ENCODE measurements at places on chromosomes 12 and 14.

DNA sequence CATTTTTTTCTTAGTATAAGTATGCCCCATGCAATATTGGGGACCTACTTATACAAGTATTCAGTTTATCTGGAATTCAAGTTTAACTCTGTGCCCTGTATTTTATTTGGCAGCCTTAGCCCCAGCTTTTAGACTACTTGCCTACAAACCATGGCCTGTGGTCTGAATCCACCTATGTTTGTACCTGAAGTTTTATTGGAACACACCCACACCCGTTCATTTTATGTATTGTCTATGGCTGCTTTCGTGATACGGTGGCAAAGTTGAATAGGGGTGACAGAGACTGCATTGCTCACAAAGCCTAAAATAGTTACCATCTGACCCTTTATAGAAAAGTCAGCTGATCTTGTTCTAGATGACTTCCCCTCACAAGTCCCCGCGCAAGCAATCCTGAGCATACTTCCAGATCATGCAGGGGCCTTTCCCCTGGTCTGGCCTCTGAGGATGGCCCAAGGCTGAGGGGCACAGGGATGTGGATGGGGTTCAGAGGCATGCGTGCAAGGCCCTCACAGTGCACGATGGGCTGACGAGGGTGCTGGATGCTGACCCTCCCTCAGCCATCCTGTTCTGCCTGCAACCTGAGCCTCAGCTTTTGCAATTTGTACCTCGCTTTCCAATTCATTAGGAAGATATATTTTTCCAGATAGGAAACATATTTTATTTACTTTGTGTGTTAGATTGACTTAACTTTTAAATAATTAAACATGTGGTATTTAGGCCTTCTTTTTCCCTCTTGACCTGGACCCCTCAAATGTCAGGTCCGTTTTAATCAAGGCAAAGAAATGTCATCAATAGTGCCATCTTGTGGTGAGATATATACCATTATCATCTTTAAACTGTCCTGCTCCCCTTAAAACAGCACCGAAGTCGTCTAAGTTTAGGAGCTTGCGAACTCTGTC is 527.3 kb upstream of the CCDC196 start:
- DNase-seq = no peak

- DNase-seq = no peak
Measured at GRCh38 chr14:55317542-55318306, 46.5 kb downstream of the FBXO34 start.

DNA sequence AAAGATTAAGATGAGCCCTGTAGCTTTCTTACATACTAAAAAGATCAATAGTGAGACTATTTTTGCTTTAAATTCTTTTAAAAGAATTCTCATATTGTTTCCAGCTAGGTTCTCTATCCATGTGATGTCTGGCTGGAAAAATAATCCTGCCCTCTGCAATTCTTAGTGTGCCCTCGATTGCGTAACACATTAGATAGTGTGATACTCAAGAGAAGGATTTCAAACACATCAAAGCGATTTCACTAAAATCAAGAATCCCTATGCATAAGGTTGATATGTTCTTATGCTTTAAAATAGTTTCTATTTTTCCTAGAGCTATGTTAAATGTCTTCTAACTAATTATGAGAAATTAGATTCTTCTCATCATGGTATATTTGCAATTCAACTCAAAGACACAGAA is 127.3 kb upstream of the PLEKHA5 start:
- no peak for DNase-seq

- DNase-seq = peak; percentile 50
Measured at GRCh38 chr14:60331201-60332045, 82.4 kb downstream of the PPM1A start.

DNA sequence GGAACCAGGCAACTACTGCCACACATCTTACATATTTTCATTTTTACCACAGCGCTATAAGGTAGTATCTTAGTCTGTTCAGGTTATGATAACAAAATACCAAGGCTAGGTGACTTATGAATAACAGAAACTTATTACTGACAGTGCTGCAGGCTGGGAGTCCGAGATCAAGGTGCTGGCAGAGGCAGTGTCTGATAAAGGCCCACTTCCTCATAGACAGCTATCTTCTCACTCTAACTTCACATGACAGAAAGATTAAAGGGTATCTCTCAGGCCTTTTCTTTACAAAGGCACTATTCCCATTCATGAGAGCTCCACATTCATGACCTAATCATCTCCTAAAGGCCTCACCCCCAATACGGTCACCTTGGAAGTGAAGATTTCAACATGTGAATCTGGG is 59.8 kb upstream of the MDM1 start:
- DNase-seq = no peak

GRCh38 chr12:132949936-132950837 is 5.9 kb downstream of the ZNF605 start:
- no peak for DNase-seq

- DNase-seq = no peak
Measured at GRCh38 chr12:53513712-53514410, 6.6 kb upstream of the NPFF start.

- DNase-seq = no peak
Measured at GRCh38 chr12:92912052-92912451, 17.0 kb downstream of the EEA1 start.

- DNase-seq = no peak
Measured at GRCh38 chr12:80946591-80946990, 8.9 kb upstream of the LIN7A start.

GRCh38 chr14:36805131-36805559 is 143.5 kb downstream of the PAX9 start:
- DNase-seq = no peak

DNA sequence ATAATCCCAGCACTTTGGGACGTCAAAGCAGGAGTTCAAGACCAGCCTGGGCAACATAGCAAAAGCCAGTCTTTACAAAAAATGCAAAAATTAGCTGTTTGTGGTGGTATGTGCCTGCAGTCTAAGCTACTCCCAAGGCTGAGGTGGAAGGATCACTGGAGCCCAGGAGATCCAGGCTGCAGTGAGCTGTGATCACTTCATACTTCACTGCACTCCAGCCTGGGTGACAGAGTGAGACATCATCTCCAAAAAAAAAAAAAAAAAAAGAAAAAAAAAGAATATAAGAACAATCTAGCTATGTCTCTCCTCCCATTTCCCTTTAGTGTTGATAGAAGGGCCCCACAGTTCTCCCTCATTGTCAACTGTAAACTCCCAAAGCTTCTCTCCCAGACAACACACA is 3.5 kb upstream of the BCAT1 start:
- DNase-seq = no peak

GRCh38 chr14:20631880-20632389 is 9.6 kb downstream of the OR6S1 start:
- no peak for DNase-seq

GRCh38 chr12:76303989-76304460 is 44.2 kb downstream of the BBS10 start:
- DNase-seq = no peak

GRCh38 chr14:50001151-50001998 is 108.5 kb downstream of the ARF6 start:
- DNase-seq = no peak

GRCh38 chr14:85332401-85332800 is 197.5 kb upstream of the FLRT2 start:
- no peak for DNase-seq

DNA sequence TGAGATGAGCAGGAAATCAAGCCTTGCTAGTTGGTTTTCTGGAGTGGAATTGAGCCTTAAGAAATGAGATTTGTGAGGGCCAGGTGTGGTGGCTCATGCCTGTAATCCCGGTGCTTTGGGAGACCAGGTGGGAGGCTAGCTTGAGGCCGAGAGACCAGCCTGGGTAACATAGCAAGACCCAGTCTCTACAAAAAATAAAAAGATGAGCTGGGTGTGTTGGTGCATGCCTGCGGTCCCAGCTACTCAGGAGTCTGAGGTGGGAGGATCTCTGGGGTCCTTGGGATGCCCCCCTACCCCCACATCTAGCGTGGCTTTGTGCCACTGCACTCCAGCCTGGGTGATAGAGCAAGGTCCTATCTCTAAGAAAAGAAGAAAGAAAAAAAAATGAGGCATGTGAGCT is 104.2 kb upstream of the RTL1 start:
- DNase-seq = no peak

- DNase-seq = no peak
Measured at GRCh38 chr14:37843954-37844607, 248.7 kb downstream of the TTC6 start.

DNA sequence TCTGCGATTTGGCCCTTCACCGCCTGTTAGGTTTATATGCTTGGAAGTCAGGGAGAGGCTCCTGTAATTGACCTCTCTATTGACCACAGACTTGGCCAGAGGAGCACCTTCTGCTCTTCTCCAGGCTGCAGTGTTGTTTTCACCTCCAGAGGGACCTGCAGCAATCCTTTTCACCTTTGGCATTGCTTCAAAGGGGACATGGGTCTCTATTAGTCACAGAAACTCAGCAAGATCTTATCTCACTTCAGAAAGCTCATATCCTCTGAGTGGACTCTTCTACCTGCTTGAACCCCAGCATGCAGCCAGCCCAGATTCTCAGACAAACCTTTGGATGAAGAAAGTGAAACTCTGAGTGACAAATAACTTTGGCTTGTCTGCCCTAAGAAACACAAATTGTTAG is 339.3 kb downstream of the NRXN3 start:
- no peak for DNase-seq

DNA sequence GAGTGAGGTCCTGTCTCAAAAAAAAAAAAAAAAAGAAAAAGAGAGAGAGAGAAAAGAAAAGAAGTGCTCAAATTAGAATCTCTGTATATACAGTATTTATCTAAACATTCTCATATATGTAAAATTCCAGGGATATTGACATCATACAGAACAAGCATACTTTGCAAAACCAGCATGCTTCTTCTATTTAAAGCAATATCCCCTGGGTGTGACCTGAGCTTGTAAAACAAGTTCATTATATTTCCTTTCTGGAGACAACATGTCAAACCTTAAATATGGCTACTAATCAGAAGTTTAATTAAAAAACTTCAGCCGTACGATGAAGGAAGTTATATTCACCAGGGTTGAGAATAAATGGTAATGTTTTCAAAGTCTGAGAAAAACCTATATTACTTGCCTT is 175.8 kb upstream of the HMGA2 start:
- no peak for DNase-seq

DNA sequence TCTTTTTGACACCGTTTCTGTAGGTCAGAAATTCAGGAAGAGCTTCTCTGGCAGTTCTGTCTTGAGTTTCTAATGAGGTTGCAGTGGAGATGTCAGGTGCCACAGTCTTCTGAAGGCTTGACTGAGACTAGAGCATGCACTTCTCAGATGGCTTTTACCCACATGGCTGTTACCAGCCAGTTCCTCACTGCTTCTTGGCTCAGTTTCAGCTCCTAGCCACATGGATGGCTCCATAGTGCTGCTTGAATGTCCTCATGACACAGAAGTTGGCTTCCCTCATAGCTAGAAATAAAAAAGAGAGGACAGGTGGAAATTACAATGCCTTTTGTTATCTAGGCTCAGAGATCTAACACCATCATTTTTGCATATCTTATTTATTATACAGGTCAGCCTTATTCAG is 38.1 kb upstream of the SLC2A13 start:
- no peak for DNase-seq

- DNase-seq = no peak
Measured at GRCh38 chr12:101166866-101167265, 43.2 kb downstream of the SLC5A8 start.

GRCh38 chr12:130043685-130044406 is 118.4 kb upstream of the FZD10 start:
- DNase-seq = no peak

DNA sequence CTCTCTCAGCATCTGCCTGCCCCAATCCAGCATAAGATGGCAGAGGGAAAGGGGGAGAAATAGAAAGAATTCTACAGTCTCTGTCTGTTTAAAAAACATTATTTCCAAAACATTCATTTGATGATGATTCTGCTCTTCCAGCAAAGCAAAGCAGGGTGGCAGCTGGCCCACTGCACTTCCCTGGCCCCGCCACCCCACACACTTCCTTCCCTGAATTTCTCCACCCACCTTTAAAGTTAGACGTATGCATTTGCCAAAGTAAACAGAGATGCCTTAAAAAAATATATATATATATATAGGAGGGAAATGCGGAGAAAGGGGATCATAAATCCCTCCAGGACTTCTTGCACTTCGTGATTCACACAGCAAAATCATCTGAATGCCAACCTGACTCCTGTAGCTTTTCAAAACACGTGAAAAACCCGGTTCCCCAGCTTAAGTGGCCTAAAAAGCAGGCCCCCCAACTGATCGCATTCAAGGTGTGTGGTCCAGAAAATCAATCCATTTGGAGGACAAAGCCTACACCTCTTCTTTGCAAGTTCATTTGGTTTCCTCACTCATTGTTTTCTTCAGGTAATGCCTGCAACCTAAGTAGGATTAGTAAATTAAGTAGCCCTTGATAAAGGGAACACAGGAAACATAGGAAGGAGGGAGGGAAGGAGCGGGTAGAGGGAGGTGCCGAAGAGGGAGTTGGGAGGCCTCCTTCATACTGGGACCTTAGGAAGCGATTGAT is 68.8 kb downstream of the LLPH start:
- DNase-seq = no peak

- DNase-seq = peak; percentile 51
Measured at GRCh38 chr12:1531654-1532374, 62.6 kb downstream of the FBXL14 start.

GRCh38 chr12:25119020-25119419 is 75.9 kb downstream of the DNAI7 start:
- no peak for DNase-seq

GRCh38 chr14:100025111-100025510 is 40.1 kb upstream of the EVL start:
- no peak for DNase-seq

GRCh38 chr12:127485528-127485927 is 781.4 kb upstream of the TMEM132C start:
- DNase-seq = no peak

GRCh38 chr12:108826101-108826806 is 31.1 kb downstream of the SSH1 start:
- DNase-seq = peak; percentile 35

- no peak for DNase-seq
Measured at GRCh38 chr12:42039176-42039575, 105.5 kb downstream of the GXYLT1 start.

DNA sequence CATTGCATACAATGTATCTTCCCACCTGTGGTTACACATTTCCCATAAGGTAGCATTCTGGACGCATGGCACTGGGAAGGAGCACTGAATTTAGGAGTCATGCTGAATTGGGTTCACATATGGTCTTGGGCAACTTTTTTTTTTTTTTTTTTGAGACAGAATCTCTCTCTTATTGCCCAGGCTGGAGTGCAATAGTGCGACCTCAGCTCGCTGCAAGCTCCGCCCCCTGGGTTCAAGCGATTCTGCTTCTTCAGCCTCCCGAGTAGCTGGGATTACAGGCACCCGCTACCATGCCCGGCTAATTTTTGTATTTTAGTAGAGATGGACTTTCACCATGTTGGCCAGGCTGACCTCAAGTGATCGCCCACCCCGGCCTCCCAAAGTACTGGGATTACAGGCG is 13.3 kb downstream of the DIP2B start:
- DNase-seq = no peak

DNA sequence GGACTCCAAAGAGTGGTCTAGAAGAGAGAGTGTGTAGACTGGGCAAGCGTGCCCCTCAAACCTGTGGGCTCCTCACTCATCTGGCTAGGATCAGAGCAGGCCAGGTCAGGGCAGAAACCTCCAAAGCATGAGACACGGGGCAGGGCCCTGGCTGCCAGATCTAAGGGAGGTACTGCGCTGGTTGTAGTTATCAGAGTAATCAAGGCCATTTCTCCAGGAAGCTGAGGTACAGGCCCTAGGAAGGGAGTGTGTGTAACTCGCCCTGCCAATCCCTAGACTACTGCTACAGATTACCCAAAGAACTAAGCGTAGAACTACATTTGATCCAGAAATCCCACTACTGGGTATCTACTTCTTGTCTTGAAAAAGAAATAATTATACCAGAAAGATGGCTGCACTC is 84.5 kb downstream of the SSPN start:
- DNase-seq = no peak

GRCh38 chr12:20567413-20567812 is 127.7 kb upstream of the SLCO1C1 start:
- DNase-seq = no peak

Measured in caudate nucleus (tissue), 63 donors.